ENCODE measurements at places on chromosomes 2 and 18.

DNA sequence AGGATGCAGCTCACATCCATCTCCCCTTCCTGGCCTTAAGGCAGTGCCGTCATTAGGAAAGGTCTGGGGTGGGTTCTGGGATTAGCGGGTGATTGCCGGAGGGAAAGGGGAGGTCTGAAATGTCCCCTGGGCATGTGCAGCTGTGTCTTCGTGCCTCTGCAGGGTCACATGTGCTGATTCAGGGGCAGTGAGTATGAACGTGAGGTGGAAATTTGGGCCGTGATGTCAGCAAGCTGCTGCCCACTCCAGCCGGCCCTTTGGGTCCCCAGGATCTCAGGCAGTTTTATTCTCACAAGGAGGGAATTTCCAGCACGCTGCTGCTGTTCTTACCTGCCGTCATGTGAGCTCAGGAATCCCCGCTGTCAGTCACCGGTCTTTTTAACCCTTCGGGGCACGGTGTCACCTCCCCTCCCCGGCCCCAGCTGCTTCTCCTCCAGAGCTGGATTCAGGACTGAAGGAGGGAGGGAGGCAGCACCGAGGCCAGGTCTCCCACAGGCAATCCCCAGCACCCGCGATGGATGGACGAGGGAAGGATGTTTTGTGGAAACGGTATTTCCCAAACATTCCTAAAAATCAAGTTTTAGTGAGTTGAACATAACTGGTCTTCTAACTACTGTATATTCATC, 23.5 kb downstream of the GPR35 start:
- no peak for DNase-seq

DNA sequence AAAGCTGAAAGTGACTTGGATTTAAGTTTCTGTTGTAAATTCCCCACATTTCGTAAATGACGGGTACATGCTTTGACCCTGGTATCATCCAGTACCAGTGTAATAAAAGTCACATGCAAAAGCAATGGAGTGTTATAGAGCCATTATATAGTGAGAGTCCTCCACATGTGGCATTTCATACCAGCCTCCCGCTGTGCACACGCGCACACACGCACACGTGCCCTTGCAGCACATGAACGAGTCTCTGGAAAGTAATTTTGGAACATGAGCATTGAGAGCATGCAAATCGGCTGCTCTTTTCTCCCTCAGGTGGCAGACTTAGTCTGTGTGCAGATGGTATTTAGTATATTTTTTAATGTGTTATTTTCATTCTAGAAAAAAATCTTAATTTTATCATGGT, 198.1 kb downstream of the ZNF407 start:
- no peak for DNase-seq

DNA sequence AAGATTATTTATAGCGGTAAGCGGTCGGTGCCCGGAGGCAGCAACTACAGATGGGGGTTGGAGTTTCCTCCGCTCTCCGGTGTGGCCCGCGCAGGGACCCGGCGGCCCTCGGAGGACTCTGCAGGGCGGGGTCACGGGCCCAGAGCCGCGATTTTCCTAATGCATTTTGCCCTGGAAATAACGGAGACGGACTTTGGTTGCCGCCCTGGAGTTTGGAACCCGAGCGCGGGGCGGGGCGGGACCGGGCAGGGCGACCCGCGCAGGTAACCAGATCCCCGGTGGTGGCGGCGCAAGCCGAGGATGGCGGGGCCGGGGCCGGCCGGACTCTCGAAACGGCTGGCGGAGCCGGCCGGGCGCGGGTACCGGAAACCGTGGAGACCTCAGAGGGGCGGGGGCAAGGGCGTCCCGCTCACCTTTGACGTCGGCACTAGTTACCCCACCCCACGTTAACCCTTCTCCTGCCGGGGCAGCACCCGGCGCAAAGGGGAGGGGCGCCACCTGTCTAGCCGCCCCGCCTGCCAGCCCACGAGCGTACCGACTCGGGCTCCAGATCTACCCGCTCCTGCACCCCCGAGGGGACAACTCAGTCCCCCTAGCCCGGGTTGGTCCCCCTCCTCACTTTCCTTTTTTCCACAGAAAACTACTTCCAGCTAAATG, 2.9 kb downstream of the CYP26B1 start:
- no peak for DNase-seq

DNA sequence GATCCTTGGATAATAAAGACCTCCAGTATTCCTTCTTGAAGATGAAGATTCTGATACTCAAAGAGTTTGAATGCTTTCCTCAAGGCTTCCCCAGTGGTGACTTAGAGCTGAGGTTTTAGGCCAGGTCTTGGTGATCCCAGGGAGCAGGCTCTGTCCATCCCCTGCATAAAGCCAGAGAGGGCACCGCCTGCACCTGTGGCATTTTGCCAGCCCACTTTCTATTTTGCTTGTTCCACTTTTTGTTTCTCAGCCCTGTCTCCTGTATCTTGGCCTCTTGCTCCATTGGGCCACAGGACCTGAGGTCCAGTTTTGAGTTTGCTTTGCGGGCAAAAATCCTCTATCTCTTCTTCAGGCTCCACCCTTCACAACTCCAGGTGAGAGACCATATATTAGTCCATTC, 6.7 kb upstream of the SCYGR1 start:
- peak; percentile 21 for DNase-seq
